Calu3 (cell line): ENCODE measurements at places on chromosomes 7 and 10. TPM values are rescaled to one million over a fixed set of nuclear protein-coding genes. Genes with fewer than 3 reads are reported as not detected.

Gene ASB15
- total RNA-seq: not detected in 2 replicates

Gene AGR3
- 8.4 and 11.0 TPM in 2 replicates for total RNA-seq

Gene ELFN1
- total RNA-seq: 0.27 TPM in 1 of 2 replicates, not detected in the other

DNA sequence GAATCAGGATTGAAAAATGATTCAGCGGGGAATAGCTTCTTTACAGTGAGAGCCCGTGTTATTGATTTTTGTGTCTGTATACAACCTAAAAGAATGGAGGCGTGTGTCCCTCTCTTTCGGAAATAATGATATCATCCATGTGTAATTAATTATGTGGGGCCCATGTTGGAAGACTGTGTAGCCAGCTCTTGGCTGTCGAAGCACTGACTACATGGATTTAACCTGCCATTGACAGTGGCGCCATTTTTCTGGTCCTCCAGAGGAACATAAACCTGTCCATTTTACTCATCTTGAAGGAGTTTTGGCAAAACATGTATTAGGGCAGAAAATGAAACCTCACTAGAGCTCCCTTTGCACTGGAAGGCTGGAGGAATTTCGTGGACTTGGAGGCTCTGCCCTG lies 119.6 kb downstream of the ITIH5 start:
- DNase-seq: no peak

DNA sequence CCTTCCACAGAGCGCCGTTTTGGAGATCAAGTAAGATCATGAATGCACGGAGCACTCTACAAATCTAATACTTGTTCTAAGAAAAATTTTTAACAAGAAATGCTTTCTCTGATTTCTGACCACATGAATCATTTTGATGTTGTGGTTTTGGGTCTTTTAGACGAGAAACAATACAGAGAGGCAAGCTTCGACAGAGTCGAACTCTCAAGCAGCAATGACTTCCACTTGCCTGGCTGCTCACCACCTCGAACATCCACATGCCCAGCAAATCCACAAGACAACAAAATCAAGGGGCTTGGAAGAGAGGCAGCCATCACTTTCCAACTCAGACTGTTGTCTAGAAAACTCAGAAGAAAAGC lies 69.4 kb upstream of the GSDME start:
- no peak for DNase-seq

GRCh38 chr10:1297566-1298301 lies 241.5 kb downstream of the WDR37 start:
- no peak for DNase-seq

DNA sequence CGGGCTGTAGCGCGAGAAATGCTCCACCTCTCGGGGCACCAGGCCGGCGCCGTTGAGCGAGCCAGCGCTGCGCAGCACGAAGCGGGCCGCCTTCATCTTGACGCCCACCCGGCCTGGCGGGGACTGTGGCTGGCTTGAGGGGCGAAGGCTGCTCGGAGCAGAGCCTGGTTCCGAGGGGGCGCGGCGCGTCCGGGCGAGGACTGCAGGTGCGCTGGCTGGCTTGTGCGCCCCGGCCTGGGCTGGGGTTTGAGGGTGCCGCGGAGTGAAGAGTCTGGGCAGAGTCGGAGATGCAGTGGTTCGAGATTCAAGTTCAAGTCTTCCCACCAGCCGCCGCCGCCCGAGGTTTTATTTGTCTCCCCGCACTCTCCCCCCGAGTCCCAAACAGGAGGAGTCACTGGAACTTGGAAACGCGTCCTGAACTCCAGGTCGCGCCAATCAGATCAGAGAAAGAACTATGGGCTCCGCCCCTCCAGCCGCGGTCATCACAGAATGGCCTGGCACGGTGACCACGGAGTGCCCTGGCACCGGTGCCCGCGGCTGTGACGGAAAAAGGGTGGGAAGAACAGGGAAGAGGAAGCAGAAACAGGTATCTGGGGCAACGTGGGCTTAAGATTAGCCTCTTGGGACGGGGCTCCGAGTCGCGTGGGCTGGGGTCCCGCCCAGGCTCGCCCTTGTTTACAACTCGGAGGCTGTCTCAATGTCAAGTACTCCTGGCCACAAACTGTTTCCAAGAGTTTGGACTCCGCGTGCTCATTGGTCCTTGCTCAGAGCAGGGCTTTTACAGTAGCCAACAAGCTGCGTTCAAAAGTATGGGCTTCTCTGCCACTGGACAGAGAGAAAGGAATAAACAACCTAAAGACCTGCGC lies at the start of gene PDK4:
PDK4 (minus strand) TSS at position 319 of the 866 bp plus-strand sequence; CDS start at position 96, 223 bp downstream.
- peak; percentile 78 for DNase-seq

DNA sequence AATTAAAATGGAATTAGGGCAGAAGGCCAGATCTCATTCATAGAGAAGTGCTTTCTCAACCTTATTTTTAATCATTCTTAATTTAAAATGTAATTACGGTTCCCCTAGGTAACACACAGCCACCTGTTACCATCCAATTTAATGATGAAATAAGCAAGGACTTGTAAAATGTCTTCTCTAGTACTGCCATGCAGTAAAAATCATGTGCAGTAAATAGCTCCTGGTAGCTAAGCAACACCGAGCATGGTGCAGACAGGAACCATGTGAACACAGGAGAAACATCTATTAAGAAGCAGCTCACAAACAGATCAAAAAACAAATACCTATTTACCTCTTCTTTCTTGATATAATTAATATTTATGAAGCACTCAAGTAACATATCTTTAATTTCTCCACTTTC lies 15.1 kb downstream of the NCAPG2 start:
- no peak for DNase-seq

- DNase-seq: no peak
These were observed 109.9 kb upstream of the EFCAB10 start for GRCh38 chr7:105691082-105691679.

DNA sequence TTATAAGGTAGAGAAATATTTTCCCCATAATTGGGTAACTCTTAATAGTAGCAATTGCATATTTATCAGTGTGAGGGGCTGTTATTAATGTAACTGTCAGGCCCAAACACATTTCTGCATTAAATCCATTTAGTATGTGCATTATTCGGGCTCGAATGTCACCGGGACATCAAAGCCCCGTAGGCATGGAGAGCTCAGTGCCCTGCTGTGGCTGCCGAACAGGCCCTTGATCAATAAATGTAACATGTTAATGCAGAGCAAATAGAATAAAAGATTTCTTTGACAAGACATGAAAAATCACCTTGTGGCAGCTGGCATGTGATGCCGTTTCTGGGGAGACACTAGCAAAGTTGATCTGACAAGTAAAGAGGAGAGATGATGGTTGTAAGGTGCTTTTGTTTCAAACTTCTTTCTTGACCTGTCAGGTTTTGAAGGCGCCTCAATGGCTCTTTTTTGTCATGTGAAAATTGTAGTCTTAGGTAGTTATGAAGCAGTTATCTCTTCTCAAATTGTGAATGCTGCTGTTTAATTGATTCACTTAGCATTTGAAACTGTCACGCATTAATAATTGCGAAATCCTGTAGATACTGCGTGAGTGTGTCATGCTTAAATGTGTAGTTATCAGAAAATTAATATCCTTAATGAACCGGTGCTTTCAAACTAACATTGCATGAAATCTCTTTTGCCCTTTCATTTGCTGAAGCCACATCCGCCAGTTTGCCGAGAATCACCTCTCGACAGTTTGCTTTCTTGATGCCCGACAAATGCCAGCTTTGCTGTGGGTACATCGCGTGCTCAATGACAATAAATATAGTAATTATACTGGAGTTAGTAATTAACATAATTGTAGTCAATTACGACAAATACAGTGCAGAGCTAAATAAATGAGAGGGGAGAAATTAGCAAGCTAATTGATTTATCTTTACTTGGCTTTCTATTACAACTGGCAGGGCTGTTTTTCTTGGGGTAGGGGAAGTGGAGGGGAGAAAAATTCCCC lies 19.5 kb downstream of the LRMDA start:
- no peak for DNase-seq

GRCh38 chr10:75660823-75661222 lies 229.4 kb downstream of the LRMDA start:
- no peak for DNase-seq

DNA sequence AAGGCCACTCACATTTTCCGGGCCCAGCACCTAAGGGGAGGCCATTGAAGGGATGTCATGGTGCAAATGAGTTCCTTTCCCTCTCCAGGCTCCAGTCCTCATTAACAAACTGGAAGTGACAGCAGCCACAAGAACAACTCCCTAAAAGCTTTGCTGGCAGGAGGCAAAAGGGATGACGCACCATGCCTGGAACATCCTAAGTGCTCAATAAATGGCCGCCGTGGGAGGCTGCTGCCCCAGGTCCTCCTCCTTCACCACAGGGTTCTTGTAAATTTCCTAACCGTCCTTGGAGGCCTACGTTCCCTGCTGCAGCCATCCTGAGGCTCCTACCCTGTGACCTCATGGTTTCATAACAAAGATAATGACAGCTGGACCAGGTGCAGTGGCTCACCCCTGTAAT lies 41.3 kb upstream of the CAMK1D start:
- no peak for DNase-seq
